ENCODE measurements at places on chromosomes 3 and 15.

DNA sequence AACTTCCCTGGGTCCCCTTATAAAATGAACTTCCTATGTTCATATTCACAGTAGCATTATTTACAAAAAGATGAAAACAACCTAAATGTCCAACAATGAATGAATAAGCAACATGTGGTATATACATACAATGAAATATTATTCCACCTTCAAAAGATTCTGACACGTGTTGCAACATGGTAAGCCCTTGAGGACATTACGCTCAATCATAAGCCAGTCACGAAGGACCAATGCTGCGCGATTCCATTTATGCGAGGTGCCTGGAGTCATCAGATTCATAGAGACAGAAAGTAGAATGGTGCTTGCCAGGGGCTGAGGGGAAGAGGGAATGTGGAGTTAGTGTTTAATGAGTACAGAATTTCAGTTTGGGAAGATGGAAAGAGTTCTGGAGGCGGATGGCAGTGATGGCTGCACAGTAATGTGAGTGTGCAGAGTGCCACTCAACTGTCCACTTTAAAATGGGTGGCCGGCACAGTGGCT is 88.8 kb upstream of the ALDH1A3 start:
- DNase-seq: no peak

DNA sequence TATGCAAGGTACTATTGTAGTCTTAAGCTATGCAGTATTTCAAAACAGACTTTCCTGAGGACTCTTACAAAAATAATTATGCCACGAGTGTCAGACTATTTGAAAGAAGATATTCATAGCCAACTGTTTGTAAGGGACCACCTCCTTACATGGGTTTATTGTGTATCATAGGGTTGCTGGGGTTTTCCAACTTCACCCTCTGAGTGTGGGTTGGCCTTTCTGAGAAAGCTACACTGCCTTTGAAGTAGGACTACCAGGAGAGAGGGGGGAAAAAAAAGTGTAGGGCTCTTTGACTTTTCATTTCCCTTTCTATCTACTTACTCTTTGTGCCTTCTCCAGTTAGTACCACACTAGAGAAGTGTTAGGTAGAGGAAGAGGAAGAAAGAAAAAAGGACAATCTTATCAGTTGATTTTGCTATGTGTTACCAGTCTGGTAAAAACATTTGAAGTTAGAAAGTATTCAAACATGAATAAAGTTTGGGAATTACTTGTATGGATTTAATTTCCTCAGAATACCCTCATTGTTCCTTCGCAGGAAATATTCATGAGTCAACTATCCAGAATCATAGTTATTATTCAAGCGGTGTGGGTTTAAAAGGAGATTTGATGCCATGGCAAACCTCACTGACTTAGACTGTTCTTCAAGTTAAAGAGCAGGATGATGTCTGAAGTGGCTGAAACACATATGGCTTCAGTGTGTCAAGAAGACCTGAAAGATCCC is 329.3 kb upstream of the THBS1 start:
- DNase-seq: no peak

GRCh38 chr15:52095597-52096262 is 16.8 kb downstream of the BCL2L10 start:
- no peak for DNase-seq

- no peak for DNase-seq
These were observed 168.5 kb downstream of the NFKBIZ start for GRCh38 chr3:102017784-102018183.

GRCh38 chr3:184656829-184657681 is 54.8 kb downstream of the MAGEF1 start:
- no peak for DNase-seq

DNA sequence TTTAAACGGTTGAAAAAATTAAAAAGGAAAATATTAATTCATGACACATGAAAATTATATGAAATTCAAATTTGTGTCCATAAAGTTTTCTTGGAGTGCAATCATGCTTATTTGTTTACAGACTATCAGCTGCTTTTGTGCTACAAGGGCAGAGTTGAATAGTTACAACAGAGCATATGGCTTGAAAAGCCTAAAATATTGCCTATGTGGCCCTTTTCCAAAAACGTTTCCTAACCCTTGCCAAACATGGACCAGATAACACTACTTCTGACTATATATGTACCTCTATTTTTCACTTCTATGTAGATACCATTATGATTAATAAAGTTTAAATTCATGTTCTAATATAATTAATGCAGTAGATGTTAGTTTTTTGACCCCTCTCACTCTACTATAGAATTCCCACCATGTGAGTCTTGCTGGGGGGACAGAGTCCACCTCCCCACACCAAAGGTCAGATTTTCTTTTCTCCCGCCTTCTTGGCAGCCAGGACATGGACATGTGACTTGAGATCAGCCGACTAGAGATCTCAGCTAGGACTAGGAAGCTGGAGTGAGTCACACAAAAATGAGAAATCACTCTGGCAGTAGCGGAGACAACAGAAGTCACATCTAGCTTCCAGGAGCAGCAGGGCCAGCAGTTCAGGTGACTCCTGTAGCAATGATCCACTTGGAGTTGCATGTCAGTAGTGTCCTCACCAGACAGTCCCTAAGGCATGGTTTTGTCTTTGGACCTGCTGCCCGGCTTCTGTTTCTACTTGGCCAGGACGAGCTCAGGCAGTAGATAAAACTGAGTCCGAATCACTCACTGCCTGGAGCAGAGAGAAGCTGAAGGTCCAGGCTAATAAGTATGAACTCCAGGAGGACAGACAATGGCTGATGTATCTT is 22.4 kb downstream of the CIAO2A start:
- no peak for DNase-seq

GRCh38 chr3:130430266-130430665 is 84.8 kb downstream of the COL6A5 start:
- no peak for DNase-seq

- no peak for DNase-seq
These were observed 113.3 kb downstream of the IL20RB start for GRCh38 chr3:137071104-137071503.

DNA sequence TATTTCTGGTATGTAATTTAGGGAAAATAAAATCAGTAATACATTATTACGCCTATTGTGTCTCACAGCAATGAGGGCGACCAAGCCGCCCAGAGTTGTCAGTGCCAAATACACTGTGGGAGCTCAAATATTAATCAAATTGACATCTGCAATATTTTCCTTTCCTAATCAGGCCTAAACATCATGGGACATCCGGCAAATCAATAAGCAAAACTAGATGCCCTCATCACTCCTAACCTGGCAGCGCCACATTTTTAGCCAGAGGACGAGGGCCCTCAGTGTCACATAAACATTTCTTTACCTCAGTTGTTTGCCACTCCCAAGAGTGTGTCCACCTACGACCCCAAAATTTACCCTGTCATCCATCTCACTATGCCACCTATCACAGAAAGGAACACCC is 64.1 kb downstream of the WDR72 start:
- DNase-seq: no peak

DNA sequence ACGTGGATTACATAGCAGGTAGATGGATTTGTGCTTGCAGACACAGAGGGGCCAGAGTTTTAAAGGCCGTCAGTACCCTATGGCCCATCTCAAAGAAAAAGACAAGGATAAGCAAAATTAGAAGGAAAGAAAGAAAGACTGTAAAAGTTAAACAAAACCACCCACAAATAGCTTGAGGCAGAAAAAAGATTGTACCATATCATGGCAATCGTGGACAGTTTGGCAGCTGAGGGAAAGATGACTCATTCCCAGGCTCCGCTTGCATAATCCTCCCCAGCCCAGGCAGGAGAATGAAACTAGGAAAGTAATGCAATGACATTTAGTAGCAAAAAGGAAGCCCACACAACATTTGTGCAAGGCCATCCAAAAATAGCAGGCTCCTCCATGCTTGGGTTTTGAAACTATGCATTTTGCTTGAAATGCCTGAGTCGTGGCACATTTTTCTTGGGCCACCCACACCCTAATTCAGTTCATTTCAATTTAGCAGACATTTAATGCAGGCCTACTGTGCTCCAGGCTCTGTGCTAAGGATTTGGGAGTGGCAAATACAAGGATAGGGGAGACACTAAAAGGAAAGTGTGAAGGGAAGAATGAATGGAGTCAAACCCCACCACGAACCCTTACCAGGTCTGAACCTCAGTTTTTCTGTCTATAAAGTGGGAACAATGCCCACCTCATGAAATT is 40.9 kb upstream of the SMAD3 start:
- DNase-seq: no peak

DNA sequence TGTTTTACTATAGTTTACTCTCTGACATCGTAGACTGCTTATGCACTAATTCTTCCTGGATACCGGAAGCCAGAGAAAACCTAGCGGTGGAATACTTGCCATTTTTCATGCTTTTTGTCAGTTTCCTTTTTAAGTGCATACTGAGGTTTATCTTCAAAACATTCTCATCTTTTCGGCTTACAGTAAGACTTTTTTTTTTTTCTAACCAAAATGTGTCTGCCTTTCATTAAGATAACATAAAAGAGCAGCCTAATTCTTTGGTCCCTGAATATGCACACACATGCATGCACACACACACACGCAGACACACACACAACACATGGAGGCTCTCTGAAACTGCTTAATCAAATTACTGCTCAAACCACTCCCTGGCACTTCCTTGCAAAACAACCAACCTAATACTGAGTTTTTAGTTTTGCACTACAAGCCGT is 1.3 kb downstream of the ZNF445 start:
- DNase-seq: no peak

DNA sequence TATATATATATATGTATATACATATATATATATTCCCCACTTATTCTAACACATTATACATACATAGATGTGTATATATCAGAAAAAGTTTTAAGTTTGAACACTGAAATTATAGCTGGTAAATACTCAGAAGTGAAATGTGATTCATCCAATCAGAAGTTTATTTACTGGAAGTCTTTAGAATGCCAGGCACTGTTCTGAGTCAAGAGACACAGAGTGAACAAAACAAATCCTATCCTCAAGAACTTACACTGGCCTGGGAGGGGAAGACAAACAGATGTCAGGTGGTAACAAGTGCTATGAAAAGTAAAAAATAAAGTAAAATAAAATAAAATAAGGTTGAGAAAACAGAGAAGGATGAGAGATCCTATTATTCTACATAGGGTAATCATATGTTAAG is 13.4 kb downstream of the DHX36 start:
- DNase-seq: no peak

- no peak for DNase-seq
These were observed 41.9 kb downstream of the KY start for GRCh38 chr3:134608771-134609435.

- no peak for DNase-seq
These were observed 1.2 kb downstream of the MYD88 start for GRCh38 chr3:38139652-38140051.

DNA sequence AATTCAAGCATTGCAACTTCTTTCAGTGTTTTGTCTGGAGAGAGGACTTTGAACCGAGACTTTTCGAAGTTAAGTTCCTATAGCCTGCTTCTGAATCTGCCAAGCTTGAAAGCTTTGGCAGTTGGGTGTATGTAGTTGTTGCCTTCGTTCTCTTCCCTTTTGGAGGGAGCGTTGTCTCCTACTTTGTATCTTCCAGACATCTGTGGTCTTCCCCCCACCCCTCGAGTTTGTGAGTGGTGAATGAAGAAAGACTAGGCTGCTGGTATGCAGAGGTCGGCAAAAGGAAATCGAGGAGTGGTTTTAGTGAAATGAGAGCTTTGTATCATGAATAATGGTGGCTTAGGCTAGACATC is 1.3 kb downstream of the CTNNB1 start:
- DNase-seq: no peak
